Tibial nerve (tissue), 4 donors: ENCODE measurements at places on chromosomes 13 and 19. TPM values are rescaled to one million over a fixed set of nuclear protein-coding genes. Genes with fewer than 3 reads are reported as not detected.
A peak's percentile ranks its signal among the peaks of the same experiment; 100 is the strongest.

GRCh38 chr13:44434766-44435141, 61.1 kb downstream of the SERP2 start:
- no peak for DNase-seq

- DNase-seq, result no peak
These were observed 175.7 kb downstream of the FGF9 start for GRCh38 chr13:21846605-21847004.

KLK3 gene
- total RNA-seq, result not detected

GRCh38 chr13:109782823-109783431, 3.5 kb downstream of the IRS2 start:
- no peak for DNase-seq

DNA sequence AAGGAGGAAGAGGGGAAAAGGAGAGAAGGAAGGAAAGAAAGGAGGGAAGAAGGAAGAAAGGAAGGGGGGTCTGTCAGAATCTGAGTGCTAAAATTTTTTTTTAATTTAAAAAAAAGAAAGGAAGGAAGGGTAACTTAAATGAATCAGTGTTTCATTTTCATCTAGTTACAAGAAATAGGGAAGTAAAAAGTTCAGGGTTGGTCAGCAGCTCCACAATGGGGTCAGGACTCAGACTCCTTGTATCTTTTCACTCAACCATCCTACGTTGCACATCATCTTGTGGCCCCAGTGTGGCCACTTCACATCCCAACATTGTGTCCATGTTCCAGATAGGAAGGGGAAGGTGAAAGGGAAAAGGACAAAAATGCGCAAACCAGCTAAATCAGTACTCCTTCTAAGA, 14.3 kb upstream of the FNDC3A start:
- DNase-seq, result no peak

IL17D gene
- total RNA-seq, result 1.7 TPM

DNA sequence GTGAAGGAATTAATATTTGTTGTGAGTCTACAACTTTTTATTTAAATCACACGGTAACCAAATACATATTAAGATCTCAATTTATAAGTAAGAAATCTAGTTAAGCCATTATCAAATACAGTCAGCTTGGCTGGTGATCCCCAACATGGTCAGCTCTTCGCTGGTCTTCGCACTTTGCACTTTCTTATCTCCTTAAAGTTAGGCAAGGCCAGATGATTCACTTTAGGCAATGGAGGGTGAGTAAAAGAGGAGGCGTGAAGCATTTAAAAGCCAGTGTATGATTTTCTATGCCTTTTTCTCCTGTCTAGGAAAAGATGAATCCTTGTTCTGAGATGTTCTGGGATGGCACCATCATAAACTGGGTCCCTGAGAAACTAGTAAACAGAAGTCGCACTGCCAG, 793.7 kb upstream of the ARGLU1 start:
- DNase-seq, result no peak

DNA sequence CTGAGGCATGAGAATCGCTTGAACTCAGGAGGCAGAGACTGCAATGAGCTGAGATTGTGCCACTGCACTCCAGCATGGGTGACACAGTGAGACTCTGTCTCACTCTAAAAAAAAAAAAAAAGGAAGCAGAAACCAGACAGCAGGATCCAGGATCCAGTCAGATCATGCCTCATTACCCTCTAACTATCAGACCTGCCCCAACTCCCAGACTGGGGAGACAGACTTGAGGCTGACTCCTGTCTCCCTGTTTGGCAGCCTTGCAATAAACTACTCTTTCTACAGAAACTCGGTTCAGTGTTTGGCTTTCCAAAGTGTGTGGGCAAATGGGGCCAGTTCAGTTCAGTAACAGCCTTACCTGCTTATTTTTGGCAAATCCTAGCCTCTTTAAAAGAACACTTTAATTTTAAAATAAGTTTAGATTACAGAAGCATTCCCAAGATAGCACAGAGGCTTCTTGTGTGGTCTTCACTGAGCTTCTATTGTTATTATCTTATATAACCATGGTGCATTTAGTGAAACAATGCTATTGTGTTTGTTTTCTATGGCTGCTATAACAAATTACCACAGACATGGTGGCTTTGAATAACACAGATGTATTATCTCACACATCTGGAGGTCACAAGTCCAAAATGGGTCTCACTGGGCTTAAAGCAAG, 18.5 kb downstream of the RASL11A start:
- DNase-seq, result no peak

GRCh38 chr13:50358231-50359040, 343.2 kb downstream of the KCNRG start:
- DNase-seq, result no peak

FTL gene
- 6,064 TPM for total RNA-seq

DNA sequence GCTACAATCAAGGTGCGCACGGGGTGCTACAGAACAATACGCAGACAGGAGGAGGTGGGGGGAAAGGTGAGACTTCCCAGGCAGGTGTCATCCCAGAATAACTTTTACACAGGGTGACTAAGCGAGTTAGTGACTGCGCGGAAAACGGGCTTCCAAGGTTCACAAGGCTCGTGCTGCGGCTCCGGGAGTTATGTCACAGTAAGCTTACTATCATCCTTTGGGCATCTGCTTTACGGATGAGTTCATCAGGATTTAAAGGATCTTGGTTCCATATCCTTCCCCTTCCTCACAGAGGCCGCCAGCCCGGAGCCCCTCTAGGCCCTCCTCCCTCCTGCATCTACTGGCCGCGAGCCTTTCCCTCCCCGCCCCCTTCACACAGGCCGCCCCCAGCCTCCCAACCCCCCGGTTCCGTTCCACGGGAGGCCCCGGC, 474 bp upstream of the IFT88 start:
- peak; percentile 32 for DNase-seq

SHISA7 gene
- total RNA-seq, result 3.0 TPM

GRCh38 chr13:106322628-106323027, 212.8 kb downstream of the EFNB2 start:
- DNase-seq, result no peak

KRI1 gene
- total RNA-seq, result 22.9 TPM

CEACAM21 gene
- total RNA-seq, result not detected

- peak; percentile 62 for DNase-seq
These were observed 16.1 kb upstream of the MADCAM1 start for GRCh38 chr19:480016-480855.

- no peak for DNase-seq
These were observed 290.0 kb downstream of the KCTD12 start for GRCh38 chr13:76596216-76596615.

DNA sequence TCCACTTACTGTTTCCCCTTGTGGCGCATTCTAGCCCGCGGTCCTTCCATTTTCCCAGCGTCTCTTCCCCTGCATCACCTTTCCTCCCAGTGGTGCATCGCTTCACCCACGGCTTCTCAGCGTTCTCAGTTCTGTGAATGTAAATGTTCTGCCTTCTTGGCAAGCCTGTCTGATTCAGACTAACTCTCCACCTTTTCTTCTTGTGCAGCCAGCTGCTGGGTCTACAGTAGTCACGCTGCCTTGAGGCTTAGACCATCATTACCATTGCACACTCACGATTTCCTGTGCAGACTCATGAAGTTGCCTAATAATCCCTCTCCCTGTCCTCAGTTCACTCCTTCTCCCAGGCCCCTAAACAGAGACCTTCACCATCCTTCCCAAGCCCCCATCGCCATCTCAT, 75.0 kb downstream of the DHRS12 start:
- no peak for DNase-seq

EMP3 gene
- total RNA-seq, result 40.4 TPM

GRCh38 chr13:43239275-43239840, 216.0 kb downstream of the DNAJC15 start:
- no peak for DNase-seq

SIGLEC12 gene
- not detected for total RNA-seq

DNA sequence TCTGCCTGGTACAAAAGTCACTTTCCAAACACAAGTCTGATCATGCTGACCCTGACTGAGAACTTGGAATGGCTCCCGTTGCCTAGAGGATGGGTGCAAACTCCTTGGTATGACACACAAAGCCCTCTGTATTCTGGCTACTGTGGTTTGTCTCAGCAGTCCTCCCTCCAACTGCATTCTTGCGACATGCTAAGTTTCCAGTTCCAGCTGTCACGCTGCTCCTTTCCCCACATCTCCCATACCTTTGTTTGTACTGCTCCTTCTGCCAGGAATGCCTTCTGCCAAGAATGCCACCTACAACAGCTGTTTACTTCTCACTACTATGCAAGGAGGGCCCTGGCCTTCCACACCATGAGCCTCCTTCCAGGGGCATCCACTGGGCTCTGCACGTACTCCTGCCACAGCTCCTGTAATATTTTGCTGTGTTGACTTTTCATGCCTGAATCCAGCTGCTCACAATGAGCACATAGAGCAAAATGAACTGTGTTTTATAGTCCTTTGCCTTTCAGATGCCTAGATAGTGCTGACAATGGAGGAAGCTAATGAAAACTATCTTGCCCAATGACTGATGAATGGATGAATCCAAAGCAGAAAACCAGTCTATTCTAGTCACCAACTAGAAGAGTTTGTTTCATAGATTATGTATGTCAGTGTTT, 543.7 kb downstream of the EFNB2 start:
- DNase-seq, result peak; percentile 26

ZNF132 gene
- total RNA-seq, result 5.4 TPM

DNA sequence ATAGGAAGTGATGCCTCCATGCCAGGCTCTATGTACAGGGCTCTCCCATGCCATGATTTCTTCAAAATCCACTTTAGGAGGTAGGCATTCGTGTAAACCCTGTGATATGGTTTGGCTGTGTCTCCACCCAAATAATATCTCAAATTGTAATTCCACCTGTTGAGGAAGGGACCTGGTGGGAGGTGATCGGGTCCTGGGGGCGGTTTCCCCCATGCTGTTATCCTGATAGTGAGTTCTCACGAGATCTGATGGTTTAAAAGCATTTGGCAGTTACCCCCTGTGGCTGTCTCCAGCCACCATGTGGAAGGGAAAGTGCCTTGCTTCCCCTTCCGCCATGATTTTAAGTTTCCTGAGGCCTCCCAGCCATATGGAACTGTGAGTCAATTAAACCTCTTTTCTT, 8.1 kb downstream of the SARS2 start:
- DNase-seq, result no peak

INSR gene
- 420 TPM for total RNA-seq

DNA sequence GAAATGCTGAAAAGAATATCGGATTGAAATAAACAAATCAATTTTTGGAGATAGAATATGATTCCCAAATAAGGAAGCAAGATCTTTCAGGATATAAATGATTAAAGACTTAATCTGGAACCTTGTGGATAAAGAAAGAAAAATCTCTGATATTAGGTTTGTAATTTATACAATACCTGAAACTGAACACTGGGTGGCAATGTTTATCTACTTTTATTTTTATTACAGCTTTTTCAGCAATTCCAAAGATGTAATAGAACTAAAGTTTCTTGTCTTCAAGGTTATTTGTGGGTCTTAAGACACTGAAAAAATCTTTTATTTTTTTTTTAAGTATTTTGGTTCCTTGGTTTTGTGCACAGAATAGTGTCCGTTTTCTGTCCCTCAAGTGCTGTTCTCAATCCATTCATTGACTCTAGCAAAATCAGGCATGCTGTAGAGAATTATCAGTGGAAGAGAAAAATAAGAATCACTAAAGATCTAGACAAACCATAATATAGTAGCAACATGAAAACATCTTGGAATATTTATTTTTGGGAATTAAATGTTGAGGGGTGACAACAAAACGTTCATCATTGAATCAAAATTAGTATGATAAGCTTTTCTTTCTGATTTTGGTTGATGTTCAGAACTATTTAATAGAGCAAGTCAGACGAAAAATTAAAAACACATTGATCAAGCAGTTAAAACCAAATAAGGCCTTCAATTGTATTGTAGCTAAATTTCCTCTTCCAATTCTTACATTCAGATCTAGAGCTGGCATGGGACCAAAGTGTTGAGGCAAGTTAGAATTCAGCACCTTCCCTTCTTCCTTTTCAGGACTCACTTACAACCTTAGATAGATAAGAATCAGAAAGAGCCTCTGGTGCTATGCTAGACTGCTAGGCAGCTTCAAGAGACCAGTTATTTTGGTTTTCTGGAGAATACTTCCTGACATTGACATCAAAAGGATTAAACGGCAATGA, 704.4 kb upstream of the PCDH20 start:
- no peak for DNase-seq

GRCh38 chr19:16778796-16779411, 50.3 kb upstream of the SIN3B start:
- no peak for DNase-seq

DNA sequence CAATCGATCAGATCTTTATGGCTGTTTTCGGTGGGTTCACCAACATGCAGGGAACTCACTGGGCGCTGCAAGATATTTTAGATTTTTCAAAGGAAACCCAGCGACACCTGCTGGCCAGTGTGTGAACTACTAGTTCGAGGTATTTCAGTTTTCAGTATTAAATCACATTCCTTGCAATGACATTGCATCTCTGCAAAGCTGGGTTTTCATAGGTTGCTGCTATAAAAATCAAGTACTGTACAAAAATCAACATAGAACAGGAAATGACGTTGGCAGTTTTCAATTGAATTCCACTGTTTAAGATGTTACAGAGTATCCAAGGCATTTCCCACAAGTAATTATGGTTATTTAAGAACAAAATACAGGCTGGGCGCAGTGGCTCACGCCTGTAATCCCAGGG, 17.6 kb downstream of the LIG1 start:
- peak; percentile 74 for DNase-seq

CALR gene
- total RNA-seq, result 398 TPM

GRCh38 chr19:35034005-35034502, 3.8 kb downstream of the SCN1B start:
- DNase-seq, result no peak

GRCh38 chr13:92513672-92514071, 712.9 kb upstream of the GPC6 start:
- no peak for DNase-seq

GRCh38 chr19:8373867-8374813, 10.2 kb downstream of the ANGPTL4 start:
- DNase-seq, result peak; percentile 80

DNA sequence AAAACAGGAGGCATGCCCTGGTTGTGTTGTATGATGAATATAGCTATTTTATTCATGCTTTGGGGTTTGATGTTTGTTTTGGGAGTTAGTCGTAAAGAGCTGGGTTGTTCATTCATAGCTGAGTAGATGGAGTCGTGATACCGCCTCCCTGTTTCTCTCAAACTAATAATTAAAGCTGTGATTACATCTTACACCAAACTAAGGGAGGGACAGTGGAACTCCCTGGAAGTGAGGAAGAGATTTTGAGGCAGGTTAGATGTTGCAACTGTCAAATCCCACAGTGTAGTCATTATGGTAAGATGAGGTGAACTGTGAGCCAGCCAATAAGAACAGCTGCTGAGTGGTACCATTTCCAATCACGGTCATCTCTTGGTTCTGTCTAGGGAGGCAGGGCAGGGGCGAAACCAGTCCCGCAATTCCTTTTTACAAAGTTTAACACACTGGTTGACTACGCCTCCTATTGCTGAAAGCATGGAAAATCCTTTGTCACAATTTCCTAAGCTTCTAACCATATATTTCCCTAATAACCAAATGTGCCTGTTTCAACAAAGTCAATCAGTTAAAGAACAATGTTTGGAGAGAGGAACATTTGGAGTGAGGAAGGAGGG, 207.6 kb upstream of the SERP2 start:
- no peak for DNase-seq
